ENCODE measurements at places on chromosomes 3 and 15.

DNA sequence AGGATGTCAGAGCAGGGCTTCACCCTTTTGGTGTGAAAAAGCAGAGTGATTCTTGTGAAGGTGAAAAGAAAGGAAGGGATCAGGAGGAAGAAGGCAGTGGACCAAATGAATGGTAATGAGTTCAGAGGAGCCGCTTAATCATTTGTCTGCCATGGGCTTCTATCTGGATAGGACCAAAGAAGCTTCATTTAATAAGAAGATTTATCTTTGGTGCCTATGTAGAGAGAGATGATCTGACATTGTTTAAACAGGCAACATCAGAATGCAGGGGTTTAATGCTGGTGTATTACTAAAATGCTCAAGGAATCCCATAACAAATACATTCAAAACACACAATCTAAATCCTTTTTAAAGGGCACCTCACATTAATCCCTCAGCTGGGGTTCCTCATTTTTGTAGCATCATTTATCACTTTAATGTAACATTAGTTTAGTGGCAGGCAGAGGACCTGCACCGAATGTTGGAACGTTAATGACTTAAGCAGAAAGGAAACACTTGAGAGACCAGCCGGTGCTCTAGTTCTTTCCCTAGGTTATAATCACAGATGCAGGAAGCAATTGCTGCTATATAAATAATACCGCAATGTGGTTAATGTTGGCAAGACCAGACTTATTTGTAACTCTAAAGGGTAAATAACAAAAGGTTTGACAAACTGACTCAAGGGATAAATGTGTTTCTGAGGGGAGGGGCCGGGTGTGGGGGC is 27.9 kb upstream of the IL1RAP start:
- DNase-seq, result no peak

DNA sequence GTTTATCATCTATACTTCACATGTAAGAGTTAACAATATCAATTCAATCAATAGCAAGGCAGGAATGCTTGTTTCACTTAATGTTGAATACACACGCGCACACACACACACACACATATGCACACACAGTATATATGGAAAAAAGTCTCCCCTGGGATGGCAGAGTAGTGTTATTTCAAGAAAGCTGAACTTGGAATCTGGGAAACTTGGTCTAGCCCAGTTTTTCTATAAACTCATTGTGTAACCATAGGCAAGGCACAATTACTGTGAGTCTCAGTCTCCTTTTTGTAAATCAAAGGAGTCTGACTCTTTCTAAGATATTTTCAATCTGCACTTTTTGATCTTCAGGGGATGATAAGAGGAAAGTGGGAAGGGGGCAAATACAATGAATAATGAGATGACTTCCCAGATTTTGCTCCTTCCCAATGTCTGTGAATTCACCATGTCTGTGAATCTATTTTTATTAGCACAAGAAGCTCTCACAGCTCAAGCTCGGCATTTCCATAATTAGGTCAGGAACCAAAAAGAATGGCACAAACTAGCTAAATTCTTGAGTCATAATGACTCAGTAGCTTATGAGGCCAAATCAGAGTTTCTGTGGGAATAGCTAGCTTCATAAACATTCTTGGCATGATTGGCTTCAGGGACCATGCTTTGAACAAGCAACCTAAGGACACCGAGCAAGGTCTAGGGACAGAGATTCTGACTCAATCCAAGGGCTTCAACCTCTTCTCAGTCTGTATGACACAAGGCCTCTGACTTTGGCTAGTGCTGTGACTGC is 227.4 kb upstream of the DCBLD2 start:
- no peak for DNase-seq

DNA sequence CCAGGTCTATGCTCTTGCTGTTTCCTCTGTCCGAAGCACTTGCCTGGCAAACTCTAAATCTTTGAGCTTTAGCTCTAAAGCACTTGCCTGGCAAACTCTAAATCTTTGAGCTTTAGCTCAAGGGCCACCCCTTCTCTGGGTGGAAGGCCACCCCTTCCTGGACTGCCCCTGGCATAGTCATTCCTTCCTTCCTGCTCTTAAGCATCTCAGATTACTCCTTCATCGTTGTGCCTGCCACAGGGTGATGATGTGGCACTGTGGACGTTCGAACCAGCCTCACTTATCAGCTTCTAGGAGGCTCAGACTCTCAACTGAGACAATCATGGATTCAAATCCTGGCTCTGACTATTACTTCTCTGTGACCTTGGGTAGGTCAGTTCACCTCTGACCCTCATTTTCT is 10.5 kb upstream of the CRABP1 start:
- DNase-seq, result no peak

DNA sequence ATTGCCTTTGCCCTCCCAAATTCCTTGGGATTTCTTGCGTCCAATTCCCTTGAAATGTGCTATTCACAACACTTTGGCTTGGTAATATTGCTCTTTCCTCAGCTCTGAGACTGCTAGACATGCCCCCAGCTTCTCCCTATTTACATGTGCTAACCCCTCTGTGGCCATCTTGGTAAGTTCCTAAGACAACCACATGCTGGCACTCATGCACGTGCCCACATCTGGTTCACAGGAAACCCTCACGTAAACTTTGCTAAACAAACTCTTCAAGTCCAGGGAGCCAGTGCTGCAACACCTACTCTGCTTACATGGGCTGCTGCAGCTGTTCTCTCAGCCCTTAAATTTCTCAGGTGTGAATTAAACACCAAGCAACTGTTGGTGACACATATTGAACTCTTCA is 121.8 kb downstream of the ADAMTSL3 start:
- DNase-seq, result no peak

- DNase-seq, result no peak
Observed at GRCh38 chr3:178669758-178670157, 133.5 kb downstream of the KCNMB2 start.

- DNase-seq, result no peak
Observed at GRCh38 chr3:127391436-127392155, 103.8 kb upstream of the PRR20G start.

GRCh38 chr15:100764778-100765466 is 114.7 kb upstream of the ALDH1A3 start:
- no peak for DNase-seq

DNA sequence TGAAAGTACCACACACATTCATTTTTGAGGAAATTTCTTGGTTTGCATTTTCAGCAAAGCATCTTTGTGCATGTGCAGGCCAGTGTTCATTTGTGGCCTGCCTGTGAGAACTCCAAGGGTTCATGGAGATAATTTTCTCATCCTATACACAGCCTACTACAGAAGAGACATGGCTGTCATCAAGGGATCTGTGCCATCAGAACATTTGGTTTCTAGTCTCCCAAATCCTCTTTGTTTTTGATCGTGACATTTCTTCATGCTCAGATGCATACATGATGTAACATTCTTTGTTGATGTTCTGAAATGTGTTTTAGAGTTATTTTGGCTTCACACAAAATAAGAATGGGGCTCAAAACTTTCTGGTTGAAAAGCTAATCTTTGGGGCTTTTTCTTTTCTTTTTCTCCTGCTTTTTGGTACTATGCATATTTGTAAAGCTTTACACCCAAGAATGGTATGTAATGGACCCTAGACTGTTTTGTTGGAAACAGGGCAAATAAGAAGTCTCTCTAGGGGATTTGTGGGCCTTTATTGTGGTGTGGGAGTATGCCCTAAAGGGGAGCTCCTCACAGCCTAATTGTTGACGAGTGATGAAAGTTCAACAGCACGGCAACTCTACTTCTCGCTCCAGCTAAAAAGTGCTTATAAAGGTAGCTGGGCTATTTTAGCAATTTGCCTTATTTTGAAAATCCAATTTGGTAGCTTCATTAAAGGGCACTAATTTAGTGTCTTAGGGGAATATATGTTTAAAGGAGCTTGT is 3.2 kb upstream of the ARPP21 start:
- DNase-seq, result no peak

DNA sequence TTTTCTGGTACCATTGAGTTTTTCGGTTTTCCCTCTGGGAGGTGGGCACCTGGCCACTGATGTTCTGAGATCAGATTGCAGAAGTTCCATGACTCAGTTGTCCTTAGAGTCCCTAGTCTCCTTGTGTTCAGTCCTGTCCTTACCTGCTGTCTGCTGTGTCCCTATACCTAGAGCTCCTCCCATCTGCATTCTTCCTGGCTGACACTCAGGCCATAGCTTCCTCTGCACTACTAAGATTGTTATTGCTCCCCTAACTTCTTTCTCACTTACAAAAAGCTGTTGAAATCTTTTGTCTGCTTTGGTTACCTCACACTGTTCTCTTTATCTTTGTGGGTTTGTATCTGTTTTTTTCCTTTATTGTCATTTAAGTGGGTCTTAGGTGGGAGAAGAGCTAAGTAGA is 13.2 kb downstream of the USP3 start:
- no peak for DNase-seq

DNA sequence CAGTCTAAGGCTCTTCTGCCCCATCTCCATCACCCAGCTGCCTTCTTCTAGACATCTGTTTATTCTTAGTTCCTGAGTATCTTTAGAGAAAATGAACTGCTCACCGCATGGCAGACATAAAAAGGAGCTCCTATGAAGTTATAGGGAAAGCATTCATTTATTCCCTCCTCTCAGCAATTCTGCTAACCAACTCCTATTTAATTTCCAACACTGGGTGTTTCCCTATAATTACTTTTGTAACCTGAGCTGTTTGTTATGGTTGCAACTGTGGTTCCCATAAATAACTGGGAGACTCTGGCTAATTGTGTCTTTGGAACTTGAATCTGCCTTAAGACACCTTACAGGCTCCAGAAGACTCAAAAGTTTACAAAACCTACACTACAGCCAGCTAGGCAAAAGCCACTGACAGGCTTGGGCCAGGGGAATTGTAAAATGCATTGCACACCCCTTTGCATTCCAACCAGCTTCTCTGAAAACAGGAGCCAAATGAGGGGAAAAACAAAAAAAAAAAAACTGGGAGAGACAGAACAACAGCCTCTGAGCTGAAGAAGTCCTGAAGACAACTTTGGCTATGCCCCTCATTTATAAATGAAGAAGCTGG is 231.5 kb upstream of the FEZF2 start:
- no peak for DNase-seq

DNA sequence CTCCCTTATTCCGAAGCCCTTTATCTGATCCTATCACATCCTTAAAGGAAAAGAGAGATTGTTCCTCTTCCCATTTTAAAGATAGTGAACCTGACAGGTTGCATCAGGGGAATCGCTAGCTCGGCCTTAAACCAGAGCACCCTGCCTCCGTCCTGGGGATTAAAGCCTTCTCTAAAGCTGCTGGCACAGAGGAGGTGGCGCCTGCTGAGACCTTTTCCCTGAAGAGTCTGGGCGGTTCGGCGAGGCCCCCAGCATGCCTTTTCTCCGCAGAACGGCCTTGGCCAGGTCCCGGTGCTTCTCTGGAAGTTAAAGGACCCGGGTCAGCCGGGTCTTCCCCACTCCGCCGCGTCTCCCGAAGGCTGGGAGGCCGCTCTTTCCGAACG is 593 bp downstream of the FAM219B start:
- no peak for DNase-seq

DNA sequence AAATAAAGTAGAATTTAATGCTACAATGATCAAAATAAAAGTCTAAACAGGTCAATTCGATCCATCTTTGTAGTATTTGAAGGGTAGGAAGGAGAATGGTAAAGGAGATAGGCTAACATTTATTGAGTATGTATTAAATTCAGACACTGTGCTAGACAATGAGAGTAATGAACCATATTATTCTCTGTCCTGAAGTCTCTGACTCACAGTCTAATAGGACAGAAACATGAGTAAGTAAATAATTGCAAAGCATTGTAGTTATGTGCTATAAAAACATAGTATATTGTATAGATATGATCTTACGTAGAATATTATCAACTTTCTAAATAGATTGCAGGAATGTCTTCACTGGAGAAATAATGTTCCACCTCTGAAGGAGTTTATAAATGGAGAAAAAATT is 64.5 kb downstream of the MDFIC2 start:
- DNase-seq, result no peak

- no peak for DNase-seq
Observed at GRCh38 chr15:58643996-58644395, 105.5 kb downstream of the ADAM10 start.

GRCh38 chr3:140770977-140771667 is 93.3 kb downstream of the TRIM42 start:
- no peak for DNase-seq

DNA sequence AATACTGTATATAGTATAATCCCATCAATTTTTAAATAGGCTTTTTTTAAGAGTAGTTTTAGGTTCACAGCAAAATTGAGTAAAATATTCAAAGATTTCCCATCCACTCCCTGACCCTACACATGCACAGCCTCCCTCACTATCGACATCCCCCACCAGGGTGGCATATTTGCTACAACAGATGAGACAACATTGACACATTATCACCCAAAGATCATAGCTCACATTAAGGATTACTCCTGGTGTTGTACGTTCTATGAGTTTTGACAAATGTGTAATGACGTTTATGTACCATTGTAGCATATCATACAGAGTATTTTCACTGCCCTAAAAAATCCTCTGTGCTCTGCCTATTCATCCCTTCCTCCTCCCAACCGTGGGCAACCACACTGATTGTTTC is 39.3 kb downstream of the LHFPL4 start:
- no peak for DNase-seq

DNA sequence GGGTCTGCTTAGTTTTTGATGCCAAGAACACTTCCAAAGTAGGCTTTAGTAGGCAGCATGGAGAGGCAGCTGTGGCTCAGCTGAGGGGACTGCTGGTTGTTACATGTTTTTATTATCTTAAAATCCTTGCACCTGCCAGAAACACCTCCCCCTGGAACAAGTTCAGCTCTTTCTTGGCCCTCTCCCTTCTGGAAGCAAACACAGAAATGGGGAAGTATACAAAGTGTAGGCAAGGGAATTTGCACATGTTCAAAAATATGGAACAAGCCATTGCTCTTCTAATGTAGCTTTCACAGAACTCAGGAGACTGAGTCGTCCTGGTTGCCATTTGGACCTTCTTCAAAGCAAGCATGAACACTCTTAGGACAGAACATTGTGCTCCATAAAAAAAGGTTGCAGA is 169.1 kb upstream of the SEMA6D start:
- no peak for DNase-seq

GRCh38 chr3:142595581-142595950 is 627 bp upstream of the PLS1 start:
- no peak for DNase-seq

GRCh38 chr3:170531657-170532335 is 54.1 kb downstream of the SLC7A14 start:
- no peak for DNase-seq

- DNase-seq, result no peak
Observed at GRCh38 chr3:182485301-182485700, 308.0 kb upstream of the ATP11B start.

GRCh38 chr3:195397524-195397923 is 45.3 kb downstream of the ACAP2 start:
- no peak for DNase-seq
